ENCODE measurements at places on chromosomes 7 and 10.

- DNase-seq, result no peak
Observed at GRCh38 chr10:4595719-4596319, 230.2 kb upstream of the AKR1E2 start.

DNA sequence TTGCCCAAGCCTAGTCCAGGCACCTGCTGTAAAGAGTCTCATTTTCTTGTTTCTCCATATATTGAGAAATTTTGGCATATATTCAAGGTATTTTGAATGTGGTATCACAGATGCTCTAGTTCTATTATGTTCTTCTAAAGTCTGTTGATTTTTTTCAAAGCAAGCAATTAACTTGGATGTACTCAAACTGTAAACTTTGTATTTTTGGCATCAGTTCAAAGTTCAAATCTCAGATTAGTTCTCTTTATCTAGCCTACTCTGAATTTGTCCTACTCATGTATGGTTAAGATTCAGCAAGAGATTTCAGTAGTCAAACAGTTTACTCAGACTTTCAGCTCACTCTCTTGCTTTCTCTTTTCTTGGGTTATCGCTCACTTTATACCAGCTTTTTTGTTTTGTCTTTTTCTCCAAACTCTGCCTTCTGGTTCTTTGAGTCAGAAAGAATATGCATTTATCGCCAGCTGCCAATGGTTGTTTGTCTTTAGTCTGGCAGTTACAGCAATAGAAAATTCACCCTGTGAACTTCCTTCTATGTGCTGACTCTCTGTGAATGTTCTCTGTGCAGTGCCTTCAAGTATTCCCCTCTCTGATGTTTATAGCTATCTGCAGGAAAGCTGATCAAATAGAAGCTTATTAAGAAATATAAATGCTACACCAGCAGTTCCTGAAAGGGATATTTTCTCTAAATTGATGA, 56.0 kb downstream of the ANKRD7 start:
- DNase-seq, result no peak

GRCh38 chr7:234708-235553, 42.6 kb downstream of the FAM20C start:
- DNase-seq, result no peak

GRCh38 chr7:39616138-39616537, 7.2 kb upstream of the RALA start:
- DNase-seq, result no peak

- no peak for DNase-seq
Observed at GRCh38 chr10:7763929-7764328, 23.9 kb downstream of the KIN start.

DNA sequence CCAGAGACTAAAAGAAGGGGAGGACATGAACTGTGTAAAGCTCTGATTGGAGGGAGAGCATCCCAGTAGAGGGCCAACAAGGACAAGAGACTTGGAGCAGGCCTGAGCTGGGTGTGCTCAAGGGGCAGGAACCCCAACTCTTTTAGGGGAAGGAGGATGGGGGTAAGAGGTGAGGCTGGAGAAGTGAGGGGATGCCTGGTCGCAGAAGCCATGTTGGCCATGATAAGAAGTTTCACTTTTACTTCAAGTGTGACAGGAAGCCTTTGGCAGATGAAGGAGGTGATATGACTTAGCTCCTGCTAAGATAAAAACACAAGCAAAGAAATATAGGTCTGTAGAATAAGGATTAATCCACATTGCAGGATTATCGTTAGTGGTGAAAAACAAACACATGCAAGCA, 208.3 kb downstream of the JAZF1 start:
- no peak for DNase-seq

GRCh38 chr7:152081088-152081487, 55.6 kb downstream of the GALNT11 start:
- no peak for DNase-seq

- no peak for DNase-seq
Observed at GRCh38 chr10:72267819-72268399, 5.8 kb upstream of the DDIT4 start.
